ENCODE measurements at places on chromosomes 3 and 15.
A peak's percentile ranks its signal among the peaks of the same experiment; 100 is the strongest.

- DNase-seq: peak; percentile 43
Observed at GRCh38 chr3:40580494-40581091, 55.8 kb downstream of the ZNF621 start.

DNA sequence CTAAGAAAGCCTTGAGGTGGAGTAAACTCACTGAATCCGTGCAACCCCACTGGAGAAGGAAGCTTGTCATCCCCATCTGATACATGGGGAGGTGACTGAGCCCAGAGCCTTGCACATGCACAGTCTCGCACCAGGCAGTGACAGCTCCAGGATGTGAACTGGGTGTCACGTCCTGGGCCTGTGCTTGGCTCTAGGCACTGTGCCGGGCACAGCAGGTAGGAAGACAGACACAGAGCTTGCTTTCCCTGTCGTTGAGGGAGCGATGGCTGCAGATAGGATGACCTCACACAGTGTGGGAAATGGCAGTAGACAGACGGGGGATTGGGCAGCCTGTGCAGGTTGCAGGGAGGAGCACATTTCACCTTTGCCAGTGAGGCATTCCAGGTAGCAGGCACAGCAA is 12.2 kb upstream of the ATP2B2 start:
- no peak for DNase-seq

DNA sequence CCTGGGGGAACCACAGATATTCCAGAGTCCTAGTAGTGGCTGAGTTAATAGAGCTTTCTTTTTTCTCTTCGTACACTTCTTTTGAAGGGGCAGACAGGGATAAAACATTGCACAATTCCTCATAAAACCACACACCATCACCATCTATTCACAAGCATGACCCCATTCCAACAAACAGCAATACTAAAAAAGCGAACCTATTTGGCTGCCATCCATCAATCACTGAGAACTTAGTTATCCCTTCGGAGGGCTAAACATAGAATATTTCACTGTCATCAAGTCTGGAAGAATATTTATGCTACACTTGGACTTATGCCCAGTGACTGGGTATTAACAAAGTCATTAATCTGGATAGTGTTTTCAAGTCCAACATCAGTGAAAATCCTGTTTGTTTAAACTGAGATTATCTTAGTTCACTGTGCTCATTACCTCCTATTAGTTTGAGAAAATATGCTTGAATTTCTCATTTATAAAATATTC is 80.3 kb upstream of the PRTG start:
- no peak for DNase-seq

- DNase-seq: no peak
Observed at GRCh38 chr15:73914145-73914544, 12.1 kb upstream of the LOXL1 start.

DNA sequence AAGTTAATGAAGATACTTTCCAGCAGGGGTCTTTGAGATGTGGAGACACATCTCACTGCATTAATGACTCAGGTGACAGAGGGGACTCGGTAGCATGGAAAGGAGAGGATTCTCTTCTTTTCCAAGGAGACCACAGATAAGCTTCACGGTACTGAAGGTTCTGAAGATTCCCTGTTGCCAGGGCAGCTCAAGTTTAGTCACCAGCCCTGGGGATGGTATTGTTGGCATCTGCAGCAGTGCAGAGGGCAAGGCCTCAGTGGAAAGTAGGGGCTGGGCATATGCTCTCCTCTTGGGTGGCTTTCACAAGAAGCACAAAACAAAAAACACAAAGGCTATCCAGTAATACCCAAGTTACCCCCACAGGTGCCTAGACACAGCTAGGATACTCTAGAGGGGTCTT is 38.0 kb upstream of the MRPL3 start:
- DNase-seq: no peak

GRCh38 chr3:101195951-101196713 is 124.2 kb downstream of the IMPG2 start:
- DNase-seq: peak; percentile 16

- DNase-seq: peak; percentile 98
Observed at GRCh38 chr15:77497110-77497737, 76.5 kb downstream of the HMG20A start.

GRCh38 chr3:151226088-151226563 is 23.1 kb upstream of the GPR171 start:
- no peak for DNase-seq

- peak; percentile 85 for DNase-seq
Observed at GRCh38 chr3:58332575-58333188, at the start of gene PXK. TSS of gene PXK (plus strand) at chr3:58332892. CDS start at chr3:58332989, 97 bp downstream.

GRCh38 chr3:127006781-127007436 is 24.0 kb downstream of the PLXNA1 start:
- no peak for DNase-seq

GRCh38 chr3:130715616-130716015 is 31.0 kb downstream of the PIK3R4 start:
- no peak for DNase-seq

- peak; percentile 23 for DNase-seq
Observed at GRCh38 chr3:13507570-13508339, 27.6 kb downstream of the HDAC11 start.

GRCh38 chr3:113754494-113755159 is 7.8 kb downstream of the ATP6V1A start:
- DNase-seq: no peak

GRCh38 chr3:193894121-193894863 is 241.7 kb upstream of the HES1 start:
- no peak for DNase-seq

Measured in globus pallidus (tissue), 1 donor.